ENCODE measurements at places on chromosomes 13 and 19. TPM values are rescaled to one million over a fixed set of nuclear protein-coding genes. Genes with fewer than 3 reads are reported as not detected.

GRCh38 chr13:72678312-72678711, 49.1 kb downstream of the MZT1 start:
- no peak for DNase-seq
- no peak overlapping the region for H3K4me3 ChIP-seq

- no peaks in the 10 kb centered on the region for H3K27me3 ChIP-seq
- no peaks in the 10 kb centered on the region for H3K36me3 ChIP-seq
- no peaks in the 10 kb centered on the region for H3K4me1 ChIP-seq
- no peak overlapping the region for H3K27ac ChIP-seq
These were observed 2.3 kb upstream of the C13orf42 start for GRCh38 chr13:51113186-51113881.

CEACAM19 gene
- total RNA-seq = 4.4 TPM

DNA sequence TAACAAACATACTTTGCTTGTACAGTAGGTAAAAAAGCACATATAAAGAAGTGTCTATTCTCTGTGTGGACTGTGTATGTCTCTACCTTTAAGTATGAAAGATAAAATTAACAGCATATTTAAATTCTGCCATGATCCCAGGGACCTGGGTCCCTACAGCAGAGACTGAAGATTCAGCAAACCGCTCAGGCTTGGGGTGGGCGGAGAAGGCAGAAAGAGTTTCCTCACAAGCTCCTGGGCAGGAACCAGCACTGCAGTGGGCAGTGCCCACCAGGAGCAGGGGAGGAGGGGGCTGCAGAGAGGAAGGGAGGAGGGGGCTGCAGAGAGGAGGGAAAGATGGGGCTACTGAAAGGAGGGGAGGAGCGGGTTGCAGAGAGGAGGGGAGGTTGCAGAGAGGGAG, 44.6 kb upstream of the GRTP1 start:
- no peaks in the 10 kb centered on the region for H3K27me3 ChIP-seq
- no peak overlapping the region for H3K4me3 ChIP-seq
- H3K4me1 ChIP-seq = peaks cover 5% of the 10 kb centered on the region

DNA sequence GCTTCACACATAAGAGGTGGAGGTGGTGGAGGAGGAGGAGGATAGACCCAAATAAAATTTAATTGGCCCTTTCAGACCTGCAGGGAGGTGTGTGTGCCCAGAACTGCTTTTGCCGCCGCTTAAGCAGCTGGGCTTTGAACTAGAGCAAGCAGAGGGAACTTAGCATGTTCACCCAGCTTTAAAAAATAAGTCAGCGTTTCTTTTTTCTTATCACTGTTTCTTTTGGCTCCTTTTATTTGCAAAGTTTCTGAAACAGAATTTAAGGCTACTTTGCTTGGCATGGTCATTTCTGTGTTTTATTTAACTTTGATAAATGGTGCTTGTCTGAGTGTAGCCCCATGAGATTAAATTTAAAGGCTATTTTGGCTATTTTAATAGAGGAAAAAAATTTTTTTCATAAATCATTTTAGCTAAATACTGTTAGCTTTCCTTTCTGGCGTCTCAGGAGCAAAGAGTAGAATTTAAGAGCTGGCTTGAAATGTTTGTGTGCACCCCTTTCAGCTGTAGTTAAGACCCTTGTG, 43.3 kb upstream of the RNF113B start:
- H3K27me3 ChIP-seq = no peaks in the 10 kb centered on the region
- H3K27ac ChIP-seq = no peak overlapping the region
- H3K36me3 ChIP-seq = no peaks in the 10 kb centered on the region
- no peak overlapping the region for H3K4me3 ChIP-seq
- DNase-seq = no peak
- no peaks in the 10 kb centered on the region for H3K4me1 ChIP-seq

GMIP gene
- total RNA-seq = 66.8 TPM

DNA sequence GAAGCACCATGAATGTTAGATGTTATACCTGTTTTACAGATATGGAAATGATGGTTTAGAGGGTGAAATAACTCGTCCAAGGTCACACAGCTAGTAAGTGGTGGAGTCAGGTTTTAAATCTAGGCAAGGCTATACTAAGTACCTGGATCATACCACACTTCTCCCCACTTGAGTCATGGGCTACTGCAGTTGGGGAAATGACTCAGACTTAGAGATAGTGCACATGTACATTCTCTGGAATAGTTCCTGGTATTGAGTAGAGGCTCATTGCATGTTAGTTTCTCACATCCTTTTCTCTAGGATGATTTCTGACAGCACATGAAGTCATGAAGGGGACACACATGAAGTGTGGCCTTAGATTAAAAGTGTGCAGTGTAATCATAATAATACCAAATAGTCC, 76.2 kb upstream of the TNFSF11 start:
- no peaks in the 10 kb centered on the region for H3K27me3 ChIP-seq
- no peak for DNase-seq
- no peaks in the 10 kb centered on the region for H3K36me3 ChIP-seq
- H3K4me3 ChIP-seq = no peak overlapping the region
- no peaks in the 10 kb centered on the region for H3K4me1 ChIP-seq
- no peak overlapping the region for H3K27ac ChIP-seq

- H3K4me1 ChIP-seq = no peaks in the 10 kb centered on the region
- H3K27ac ChIP-seq = no peak overlapping the region
- H3K4me3 ChIP-seq = no peak overlapping the region
- no peak for DNase-seq
These were observed 1379.0 kb upstream of the MIR17HG start for GRCh38 chr13:89968470-89968869.

DNA sequence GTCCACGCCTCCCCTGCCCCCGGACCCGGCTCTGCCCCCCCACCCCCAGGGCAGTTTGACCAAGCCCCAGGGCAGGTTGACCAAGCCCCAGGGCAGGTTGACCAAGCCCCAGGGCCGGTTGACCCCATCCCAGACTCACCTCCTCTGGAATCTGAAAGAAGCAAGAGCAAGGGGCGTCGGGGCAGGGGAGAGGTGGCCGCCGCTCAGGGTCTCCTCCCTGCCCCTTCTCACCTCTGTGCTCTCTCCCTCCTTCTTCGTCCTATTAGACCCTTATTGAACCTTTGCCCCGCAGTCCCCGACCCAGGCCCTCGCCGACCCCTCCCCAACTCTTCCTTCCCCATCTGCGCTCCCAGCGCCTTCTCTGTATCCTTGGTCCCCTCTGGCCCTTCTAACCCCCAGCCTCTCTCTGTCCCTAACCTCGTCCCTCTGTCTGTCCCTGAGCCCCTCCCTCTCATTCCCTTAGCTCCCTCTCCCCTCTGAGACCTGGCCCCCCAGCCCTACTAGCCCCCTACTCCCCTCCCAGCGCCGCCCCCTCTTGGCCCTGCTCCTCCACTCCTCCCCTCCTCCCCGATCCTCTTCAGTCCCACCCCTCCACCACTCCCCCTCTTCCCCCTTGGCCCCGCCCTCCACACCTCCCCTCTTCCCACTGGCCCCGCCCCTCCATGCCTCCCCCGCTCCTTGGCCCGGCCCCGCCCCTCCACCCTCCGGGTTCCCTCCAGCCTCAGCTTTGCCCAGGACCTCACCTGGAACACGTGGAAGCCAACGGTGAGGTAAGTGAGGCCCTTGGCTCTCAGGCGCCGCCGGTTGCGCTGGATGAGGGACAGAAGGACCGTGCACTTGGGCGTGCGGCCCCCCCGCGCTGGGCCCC, 7.6 kb downstream of the CAPN12 start:
- DNase-seq = peak; percentile 82
- no peaks in the 10 kb centered on the region for H3K36me3 ChIP-seq
- peak overlapping the region; percentile 63 for H3K4me3 ChIP-seq
- peaks cover 31% of the 10 kb centered on the region for H3K4me1 ChIP-seq
- no peaks in the 10 kb centered on the region for H3K27me3 ChIP-seq

C19orf73 gene
- total RNA-seq = 3.6 TPM

GRCh38 chr19:10763828-10764339, 46.0 kb downstream of the DNM2 start:
- H3K36me3 ChIP-seq = no peaks in the 10 kb centered on the region
- peaks cover 100% of the 10 kb centered on the region for H3K4me1 ChIP-seq
- H3K27ac ChIP-seq = peak overlapping the region; percentile 95
- no peak overlapping the region for H3K4me3 ChIP-seq
- no peaks in the 10 kb centered on the region for H3K27me3 ChIP-seq
